ENCODE measurements at places on chromosomes 13 and 19. TPM values are rescaled to one million over a fixed set of nuclear protein-coding genes. Genes with fewer than 3 reads are reported as not detected.

CCNA1 gene
- 1.1 TPM for polyA plus RNA-seq

PTH2 gene
- not detected for polyA plus RNA-seq

PTPRH gene
- polyA plus RNA-seq: 0.45 TPM

PDE4A gene
- polyA plus RNA-seq: 2.1 TPM

ZNF578 gene
- 3.8 TPM for polyA plus RNA-seq

NTF4 gene
- polyA plus RNA-seq: not detected

CEACAM16 gene
- polyA plus RNA-seq: not detected

MBD3 gene
- 2.1 TPM for polyA plus RNA-seq

RAB20 gene
- polyA plus RNA-seq: 18.4 TPM

CTXN1 gene
- not detected for polyA plus RNA-seq

MUC16 gene
- polyA plus RNA-seq: 0.30 TPM

PRRG2 gene
- 0.65 TPM for polyA plus RNA-seq

ZNF345 gene
- polyA plus RNA-seq: 3.5 TPM

ZNF829 gene
- polyA plus RNA-seq: 2.6 TPM

CPB2 gene
- polyA plus RNA-seq: not detected

PLEKHJ1 gene
- 57.9 TPM for polyA plus RNA-seq

ICAM3 gene
- 4.3 TPM for polyA plus RNA-seq

ZNF44 gene
- 11.1 TPM for polyA plus RNA-seq

IGFL1 gene
- not detected for polyA plus RNA-seq

ZNF606 gene
- 14.5 TPM for polyA plus RNA-seq

ZNF112 gene
- polyA plus RNA-seq: 4.2 TPM

FGF14 gene
- 0.06 TPM for polyA plus RNA-seq

ANGPTL8 gene
- polyA plus RNA-seq: 0.86 TPM

LIM2 gene
- not detected for polyA plus RNA-seq

CLDN10 gene
- 2.4 TPM for polyA plus RNA-seq

PLVAP gene
- polyA plus RNA-seq: 2.7 TPM

CEACAM18 gene
- not detected for polyA plus RNA-seq

ZNF529 gene
- 5.8 TPM for polyA plus RNA-seq

RASGRP4 gene
- 2.5 TPM for polyA plus RNA-seq

KLK3 gene
- 0.24 TPM for polyA plus RNA-seq

CD209 gene
- 0.85 TPM for polyA plus RNA-seq

NLRP4 gene
- polyA plus RNA-seq: 1.5 TPM

Data from ovary (tissue), 10 donors.